ENCODE measurements at places on chromosomes 6 and 20. TPM values are rescaled to one million over a fixed set of nuclear protein-coding genes. Genes with fewer than 3 reads are reported as not detected.

Gene KIFC1
- total RNA-seq, result 30.1 TPM

Gene GPR6
- total RNA-seq, result not detected

Gene NTSR1
- 0.71 TPM for total RNA-seq

Gene SLC17A2
- total RNA-seq, result not detected

Gene HCRTR2
- 0.18 TPM for total RNA-seq

Gene ADTRP
- 3.8 TPM for total RNA-seq

DNA sequence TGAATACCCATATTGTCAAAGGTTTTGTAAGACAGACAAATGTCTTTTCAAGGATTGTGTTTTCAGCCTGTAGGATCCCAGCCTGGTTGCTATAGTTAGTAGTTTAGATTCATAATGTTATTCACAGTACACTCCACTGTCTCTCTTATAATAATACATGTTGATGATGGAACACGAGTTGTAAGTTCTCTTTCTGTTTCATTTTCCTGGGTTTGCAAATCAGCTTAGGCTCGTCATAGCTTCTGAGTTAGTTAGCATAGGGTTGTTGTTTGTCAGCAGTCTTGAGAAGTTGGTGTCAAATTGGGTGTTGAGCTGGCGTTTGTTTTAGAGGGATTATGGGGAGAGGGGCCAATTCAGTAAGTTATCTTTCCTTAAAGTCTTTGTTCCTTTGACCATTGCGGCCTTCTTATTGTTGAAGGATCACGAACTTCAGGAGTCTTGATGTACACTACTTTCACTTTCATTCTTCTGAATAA, 45.8 kb downstream of the QKI start:
- no peak for DNase-seq
- H3K4me1 ChIP-seq, result peaks cover 2% of the 10 kb centered on the region
- H3K4me3 ChIP-seq, result peak overlapping the region; percentile 11
- H3K36me3 ChIP-seq, result peaks cover 29% of the 10 kb centered on the region

DNA sequence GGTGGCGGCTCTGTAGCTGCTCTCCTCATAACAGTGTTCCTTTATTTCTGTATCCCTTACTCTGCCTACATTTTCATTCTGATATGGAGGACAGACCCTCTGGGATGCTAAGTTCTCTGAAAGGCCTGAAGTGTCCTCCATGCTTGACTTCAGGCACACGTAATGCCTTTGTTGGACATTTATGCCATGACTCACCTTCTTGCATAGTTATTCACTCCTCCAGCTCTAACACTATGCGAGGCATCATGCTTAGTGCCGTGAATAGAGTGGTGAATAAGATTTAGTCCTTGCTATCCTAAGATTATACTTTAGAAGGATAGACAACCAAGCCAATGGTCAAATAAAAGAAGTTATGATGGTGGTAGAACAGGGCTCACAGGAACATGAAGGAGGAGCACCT, 760.9 kb upstream of the FLRT3 start:
- H3K36me3 ChIP-seq, result no peaks in the 10 kb centered on the region
- no peak overlapping the region for H3K27ac ChIP-seq
- H3K27me3 ChIP-seq, result no peaks in the 10 kb centered on the region
- H3K4me3 ChIP-seq, result no peak overlapping the region
- DNase-seq, result no peak

GRCh38 chr20:59994697-59995122, 36.5 kb downstream of the CDH26 start:
- no peak overlapping the region for H3K27ac ChIP-seq
- peaks cover 19% of the 10 kb centered on the region for H3K4me1 ChIP-seq
- DNase-seq, result no peak
- H3K27me3 ChIP-seq, result peaks cover 30% of the 10 kb centered on the region
- peak overlapping the region; percentile 37 for H3K4me3 ChIP-seq
- H3K36me3 ChIP-seq, result no peaks in the 10 kb centered on the region

- no peaks in the 10 kb centered on the region for H3K4me1 ChIP-seq
- no peaks in the 10 kb centered on the region for H3K27me3 ChIP-seq
- no peak overlapping the region for H3K27ac ChIP-seq
- H3K4me3 ChIP-seq, result no peak overlapping the region
- no peak for DNase-seq
- H3K36me3 ChIP-seq, result no peaks in the 10 kb centered on the region
Measured at GRCh38 chr20:12223057-12223456, 305.4 kb downstream of the BTBD3 start.
